ENCODE measurements at places on chromosomes 2 and 18. TPM values are rescaled to one million over a fixed set of nuclear protein-coding genes. Genes with fewer than 3 reads are reported as not detected.

The KIAA2012 gene
- total RNA-seq = under 0.01 TPM

The KLHL29 gene
- 14.1 TPM for total RNA-seq

The IL1R1 gene
- 135 TPM for total RNA-seq

The ERBB4 gene
- total RNA-seq = not detected

The TRIM54 gene
- total RNA-seq = not detected

The ALK gene
- under 0.01 TPM for total RNA-seq

The RTKN gene
- 119 TPM for total RNA-seq

The SP140L gene
- 2.2 TPM for total RNA-seq

The CCDC148 gene
- total RNA-seq = not detected

The FAM124B gene
- not detected for total RNA-seq

The GAD1 gene
- 4.3 TPM for total RNA-seq

The TMEM169 gene
- total RNA-seq = not detected

The PSTPIP2 gene
- total RNA-seq = 9.2 TPM

Measured in placental epithelial cell (primary cell).